ENCODE measurements at places on chromosomes 13 and 19.
A peak's percentile ranks its signal among the peaks of the same experiment; 100 is the strongest.

- DNase-seq = no peak
These were observed 8.6 kb upstream of the LAIR2 start for GRCh38 chr19:54493967-54494585.

GRCh38 chr13:101917833-101918661, 465.6 kb downstream of the ITGBL1 start:
- no peak for DNase-seq

GRCh38 chr13:38954291-38954690, 36.3 kb downstream of the STOML3 start:
- DNase-seq = no peak

- no peak for DNase-seq
These were observed 36.3 kb upstream of the LSM14A start for GRCh38 chr19:34135821-34136611.

DNA sequence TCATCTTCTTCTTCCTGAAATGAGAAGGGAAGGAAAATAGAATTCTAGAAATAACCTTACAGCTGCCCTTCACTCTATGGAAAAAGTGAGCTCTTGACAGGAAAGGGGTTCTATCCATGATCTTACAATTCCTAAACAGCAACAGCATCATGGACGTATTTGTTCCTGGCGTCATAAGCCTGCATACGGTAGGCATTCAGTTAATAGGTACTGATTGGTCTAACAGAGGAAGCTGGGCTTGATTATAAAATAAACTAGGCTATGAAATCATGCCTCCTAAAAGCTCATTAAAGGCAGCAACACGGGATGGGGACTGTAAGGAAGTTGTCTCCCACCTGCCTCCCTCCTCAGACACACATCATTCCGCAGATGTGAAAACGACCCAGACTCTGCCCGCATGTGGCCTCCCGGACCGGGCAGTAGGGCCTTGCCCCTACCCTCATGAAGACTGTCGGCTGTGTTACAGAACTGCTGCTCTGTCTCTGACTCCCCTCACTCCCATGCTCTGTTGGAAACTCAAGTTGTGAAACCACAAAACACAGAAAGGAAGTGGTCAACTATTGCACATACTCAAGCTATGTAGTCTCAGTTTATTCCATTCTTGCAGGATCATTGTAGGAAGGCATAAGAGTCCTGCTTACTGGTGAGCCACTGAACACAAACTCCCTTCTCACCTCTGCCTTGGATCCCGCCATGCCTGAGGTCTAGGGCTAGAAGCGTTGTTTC, 129.8 kb downstream of the DLEU7 start:
- DNase-seq = peak; percentile 41

Data from activated CD8-positive, alpha-beta T cell treated with anti-CD3 and anti-CD28 coated beads for 36 hours (primary cell).